ENCODE measurements at places on chromosomes 1 and 21.

DNA sequence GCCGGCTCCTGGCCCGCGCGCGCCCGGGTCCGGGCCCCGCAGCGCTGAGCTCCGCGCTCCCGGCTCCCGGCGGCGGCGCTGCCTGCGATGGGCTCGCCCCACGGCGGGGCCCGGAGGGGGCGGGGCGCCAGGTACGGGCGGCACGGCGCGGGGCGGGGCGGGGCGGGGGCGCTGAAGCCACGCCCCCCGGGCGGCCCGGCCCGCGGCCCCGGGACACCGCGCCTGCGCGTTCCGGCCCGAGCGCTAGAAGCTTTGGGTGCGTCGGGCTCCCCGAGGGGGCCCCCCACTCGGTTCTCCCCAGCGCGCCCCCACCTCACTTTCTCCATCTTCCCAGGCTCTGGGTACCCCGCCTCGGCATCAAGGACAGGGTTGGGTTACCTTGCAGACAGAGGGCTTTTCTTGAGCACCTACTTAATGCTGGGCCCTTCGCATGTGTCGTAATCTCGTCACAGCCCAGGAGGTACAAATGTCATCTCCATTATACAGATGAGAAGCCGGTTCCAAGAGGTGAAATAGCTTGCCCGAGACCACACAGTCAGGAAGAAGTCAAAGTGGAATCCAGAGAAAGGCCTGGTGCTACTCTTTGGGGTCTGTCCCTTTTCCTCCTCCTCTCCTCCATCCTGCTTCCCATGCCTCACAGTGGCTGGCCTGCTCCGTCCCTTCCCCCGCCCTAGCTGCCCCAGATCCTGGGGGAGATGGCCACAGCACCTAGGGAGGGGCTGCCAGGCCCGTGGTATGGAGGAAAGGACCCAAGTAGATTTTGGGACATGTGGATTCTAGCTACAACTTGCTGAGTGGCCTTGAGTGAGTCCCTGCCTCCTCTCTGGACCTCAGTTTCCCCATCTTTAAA lies 46.5 kb downstream of the RAP1GAP start:
- DNase-seq = no peak

DNA sequence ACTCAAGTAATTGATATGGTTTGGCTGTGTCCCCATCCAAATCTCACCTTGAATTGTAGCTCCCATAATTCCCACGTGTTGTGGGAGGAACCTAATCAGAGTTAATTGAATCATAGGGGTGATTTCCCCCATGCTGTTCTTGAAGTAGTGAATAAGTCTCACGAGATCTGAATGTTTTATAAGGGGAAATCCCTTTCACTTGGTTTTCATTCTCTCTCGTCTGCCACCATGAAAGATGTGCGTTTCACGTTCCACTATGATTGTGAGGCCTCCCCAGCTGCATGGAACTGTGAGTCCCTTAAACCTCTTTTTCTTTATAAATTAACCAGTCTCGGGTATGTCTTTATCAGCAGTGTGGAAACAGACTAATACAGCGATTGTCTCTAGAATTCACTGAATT lies 135.4 kb downstream of the BACH1 start:
- no peak for DNase-seq

GRCh38 chr1:2105781-2106524 lies 55.7 kb downstream of the PRKCZ start:
- no peak for DNase-seq

- no peak for DNase-seq
These were observed 23.5 kb downstream of the CNN3 start for GRCh38 chr1:94903280-94904009.

- no peak for DNase-seq
These were observed 406.7 kb downstream of the SIPA1L2 start for GRCh38 chr1:232223183-232223708.

DNA sequence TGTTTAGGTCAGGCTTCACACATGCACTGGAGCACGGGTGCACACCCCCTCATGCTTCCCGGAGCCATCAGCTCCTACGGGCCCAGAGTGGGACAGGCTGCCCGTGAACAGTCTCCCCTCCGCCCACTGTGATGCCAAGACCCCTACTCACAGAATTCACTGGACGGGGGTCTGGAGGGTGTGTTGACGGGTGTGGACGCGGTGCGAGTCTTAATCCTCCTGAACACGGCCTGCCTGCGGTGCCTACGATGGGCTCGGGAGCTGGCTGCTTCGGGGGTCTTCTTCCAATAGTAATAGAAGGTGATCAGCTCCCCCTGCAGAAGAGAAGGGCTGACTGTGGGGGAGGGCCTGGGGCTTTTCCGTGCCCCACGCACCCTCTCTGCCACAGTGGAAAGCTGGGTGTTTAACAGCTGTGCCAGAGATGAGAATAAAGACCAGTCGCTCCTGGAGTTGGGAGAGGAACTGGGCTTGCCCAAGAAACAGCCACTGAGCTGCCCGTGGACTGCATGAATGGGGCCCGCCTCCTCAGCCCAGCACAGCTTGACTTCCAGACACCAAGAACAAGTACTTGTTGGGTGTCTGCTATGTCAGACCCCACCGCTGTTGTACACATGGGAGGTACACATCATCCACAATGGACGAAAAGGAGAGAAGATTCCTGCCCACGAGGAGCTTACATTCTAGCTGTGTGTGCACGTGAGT lies 47.9 kb downstream of the SLC45A1 start:
- no peak for DNase-seq

GRCh38 chr1:108615544-108615943 lies 45.3 kb downstream of the HENMT1 start:
- no peak for DNase-seq

- DNase-seq = no peak
These were observed 39.3 kb downstream of the MTARC1 start for GRCh38 chr1:220825819-220826551.
